ENCODE measurements at places on chromosomes 2 and 18.

DNA sequence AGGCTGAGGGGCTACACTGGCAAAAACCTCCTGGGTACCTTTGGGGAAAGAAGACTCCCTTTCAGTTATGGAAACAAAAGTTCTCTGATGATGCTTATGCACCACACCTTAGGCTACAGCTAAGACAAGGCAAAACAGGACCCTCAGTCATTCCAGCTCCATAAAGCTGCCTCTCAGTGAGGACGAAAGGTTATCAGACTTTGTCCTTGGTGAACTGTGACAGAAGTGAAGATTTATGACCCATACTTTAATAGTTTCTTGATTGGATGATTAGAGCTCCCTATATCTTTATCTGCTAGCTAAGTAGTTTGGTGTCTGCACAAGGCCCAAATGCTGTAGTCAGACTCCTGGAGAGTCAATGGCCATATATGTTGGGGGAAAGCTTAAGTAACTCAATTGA is 40.6 kb upstream of the SPRED2 start:
- DNase-seq = no peak

GRCh38 chr2:69625078-69625795 is 18.3 kb downstream of the AAK1 start:
- no peak for DNase-seq

DNA sequence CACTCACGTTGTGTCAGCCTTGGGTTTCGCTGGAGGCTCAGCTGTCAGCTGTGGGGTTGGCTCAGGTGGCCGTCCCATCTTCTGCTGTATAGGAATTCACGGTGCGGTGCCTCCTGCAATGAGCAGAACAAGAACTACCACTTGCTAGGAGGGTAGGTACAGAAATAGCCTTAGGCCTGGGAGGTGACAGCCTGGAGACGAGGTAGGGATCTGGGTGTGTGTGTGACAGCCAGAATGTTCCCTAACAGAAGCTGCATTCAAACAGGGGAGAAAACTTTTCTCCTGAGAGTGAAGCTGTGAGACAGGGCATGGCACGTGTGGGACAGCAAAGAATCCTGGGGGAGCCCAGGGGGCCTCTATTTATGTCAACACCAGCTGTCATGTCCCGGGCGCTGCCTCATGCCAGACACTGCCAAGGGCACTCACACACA is 8.4 kb upstream of the MAL start:
- no peak for DNase-seq

GRCh38 chr2:193583638-193584400 is 1389.1 kb upstream of the TMEFF2 start:
- DNase-seq = no peak

GRCh38 chr18:36088256-36088655 is 20.9 kb upstream of the RPRD1A start:
- DNase-seq = no peak

GRCh38 chr18:72444798-72445155 is 99.4 kb downstream of the CBLN2 start:
- no peak for DNase-seq

DNA sequence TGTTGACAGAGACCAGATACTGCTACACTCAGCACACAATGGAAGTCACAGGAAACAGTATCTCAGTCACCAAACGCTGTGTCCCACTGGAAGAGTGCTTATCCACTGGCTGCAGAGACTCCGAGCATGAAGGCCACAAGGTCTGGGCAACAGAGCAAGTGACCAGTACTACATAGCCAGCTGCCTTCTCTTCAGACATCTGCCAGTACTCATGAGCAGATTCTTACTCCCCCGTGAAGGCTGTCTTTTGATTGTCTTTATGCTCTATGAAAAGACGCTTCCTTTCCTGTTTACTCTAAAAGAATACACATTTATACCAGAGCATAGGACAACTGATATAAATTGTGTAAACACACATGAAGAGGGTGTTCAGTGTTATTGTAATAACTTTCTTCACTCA is 118.9 kb downstream of the MMADHC start:
- no peak for DNase-seq

DNA sequence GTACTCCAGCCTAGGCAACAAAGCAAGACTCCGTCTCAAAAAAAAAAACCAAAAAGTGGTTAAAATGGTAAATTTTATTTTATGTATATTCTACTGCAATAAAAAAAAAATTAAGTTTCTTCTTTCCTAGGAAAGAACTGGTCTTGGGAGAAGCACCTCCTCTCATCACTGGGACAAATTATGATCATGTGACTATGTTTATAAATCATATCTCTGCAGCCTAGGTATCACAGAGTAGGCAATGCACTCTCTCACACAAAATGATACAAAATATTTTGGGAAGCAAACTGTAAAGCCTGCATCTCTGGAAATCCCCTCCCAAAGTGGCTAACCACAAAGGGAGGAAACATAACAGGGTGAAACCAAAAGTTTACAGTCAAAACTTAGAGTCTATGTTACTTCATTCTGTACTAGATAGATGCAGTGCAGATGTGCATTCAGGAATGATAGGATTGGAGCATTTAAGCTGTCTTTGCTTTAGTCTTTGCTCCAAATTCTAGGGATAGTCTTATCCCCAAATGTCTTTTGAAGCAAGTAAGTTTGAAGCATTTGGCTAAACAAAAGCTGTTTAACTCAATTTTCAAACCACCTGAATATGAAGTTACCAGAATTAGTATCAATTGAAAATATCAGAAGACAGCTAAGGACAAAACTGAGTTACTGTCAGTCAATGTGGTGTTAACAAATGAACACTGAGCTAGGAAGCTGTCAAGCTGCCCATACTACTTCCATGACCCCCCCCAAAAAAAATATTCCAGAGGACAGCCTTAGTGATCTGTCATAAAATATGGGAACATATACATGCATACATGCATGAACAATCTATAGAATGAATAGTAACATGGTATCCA is 21.1 kb upstream of the MALT1 start:
- no peak for DNase-seq

- no peak for DNase-seq
Observed at GRCh38 chr2:230541934-230542380, 126.0 kb downstream of the SP100 start.

DNA sequence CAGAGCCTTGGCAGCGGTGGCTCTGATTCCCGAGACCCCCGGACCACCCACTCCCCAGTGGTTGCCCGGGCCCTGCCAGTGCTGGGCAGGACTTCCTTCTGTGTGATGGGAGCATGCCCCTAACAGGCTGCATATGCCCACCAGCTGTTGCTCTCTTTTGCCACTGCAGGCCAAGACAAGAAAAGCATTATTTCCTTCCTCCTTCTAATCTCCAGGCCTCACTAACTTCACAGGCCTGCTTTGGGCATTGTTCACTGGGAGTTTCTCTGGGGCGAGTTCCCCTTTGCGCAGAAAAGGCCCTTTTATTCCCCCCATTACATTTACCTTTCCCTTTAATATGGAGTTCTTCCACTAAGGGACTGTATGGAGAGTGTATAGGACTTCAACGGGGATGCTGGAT is 249.1 kb upstream of the SIX2 start:
- DNase-seq = no peak

- no peak for DNase-seq
Observed at GRCh38 chr2:10048501-10049171, 5.3 kb downstream of the KLF11 start.

GRCh38 chr2:120772261-120772660 is 36.6 kb downstream of the GLI2 start:
- no peak for DNase-seq

GRCh38 chr2:186868344-186868743 is 19.4 kb upstream of the ZSWIM2 start:
- no peak for DNase-seq

GRCh38 chr2:75522543-75523312 is 38.0 kb downstream of the EVA1A start:
- DNase-seq = no peak

DNA sequence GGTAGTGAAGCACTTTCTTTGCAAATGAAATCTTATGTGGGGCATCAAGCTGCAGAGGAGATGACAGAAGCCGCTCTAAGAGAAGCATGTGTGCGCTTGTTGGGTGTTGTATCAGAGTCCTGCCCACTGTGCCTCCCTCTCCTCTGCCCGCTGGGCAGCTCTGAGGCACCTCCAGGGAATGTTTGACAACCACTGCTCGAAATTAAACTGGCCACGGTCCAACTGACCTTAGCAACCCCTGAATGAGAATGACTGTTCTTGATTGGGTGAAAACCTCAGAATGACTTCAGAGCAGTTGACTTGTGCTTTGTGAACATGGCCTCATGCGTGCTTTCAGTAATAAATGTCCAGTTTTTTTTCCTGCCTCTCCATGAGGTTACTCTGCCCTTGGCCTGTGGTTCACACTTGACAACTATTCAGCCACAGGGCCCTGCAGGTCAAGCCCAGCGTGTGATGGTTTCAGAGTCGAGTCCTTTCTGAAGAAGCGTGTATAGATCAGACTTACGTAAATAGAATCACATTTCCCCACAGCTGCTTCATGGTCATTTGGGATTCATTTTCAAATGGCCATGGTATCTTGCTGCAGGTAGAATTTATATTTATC is 94.9 kb downstream of the SLC4A3 start:
- no peak for DNase-seq

- DNase-seq = no peak
Observed at GRCh38 chr18:79522451-79523205, 126.9 kb downstream of the NFATC1 start.

DNA sequence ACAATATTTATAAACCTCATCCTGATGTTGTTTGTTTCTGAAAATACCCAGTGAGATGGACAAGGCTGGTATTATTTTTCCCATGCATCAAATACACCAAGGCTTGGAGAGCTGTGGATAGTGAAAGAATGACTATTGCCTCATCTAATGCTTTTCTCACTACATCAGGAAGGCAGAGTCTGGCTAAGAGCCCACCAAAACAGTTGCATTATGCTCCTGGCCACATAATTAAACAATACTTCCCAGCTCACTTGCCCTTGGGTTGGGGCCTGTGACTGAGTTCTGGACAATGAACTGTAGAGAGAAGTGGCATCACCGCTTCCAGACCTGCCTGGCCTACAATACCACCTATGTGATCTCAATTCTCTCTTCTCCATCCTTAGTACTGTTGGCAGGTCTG is 46.4 kb upstream of the REEP1 start:
- no peak for DNase-seq

GRCh38 chr2:21890041-21890440 is 766.3 kb downstream of the TDRD15 start:
- DNase-seq = no peak

Data from stimulated activated CD8-positive, alpha-beta memory T cell treated with anti-CD3 and anti-CD28 coated beads, Interleukin-2, amount 100 ng/mL, for 1 hour (primary cell).